NCI-H1436 treated with DMSO at 0.1 percent for 48 hours (cell line): ENCODE measurements at places on chromosomes 1 and 21.

DNA sequence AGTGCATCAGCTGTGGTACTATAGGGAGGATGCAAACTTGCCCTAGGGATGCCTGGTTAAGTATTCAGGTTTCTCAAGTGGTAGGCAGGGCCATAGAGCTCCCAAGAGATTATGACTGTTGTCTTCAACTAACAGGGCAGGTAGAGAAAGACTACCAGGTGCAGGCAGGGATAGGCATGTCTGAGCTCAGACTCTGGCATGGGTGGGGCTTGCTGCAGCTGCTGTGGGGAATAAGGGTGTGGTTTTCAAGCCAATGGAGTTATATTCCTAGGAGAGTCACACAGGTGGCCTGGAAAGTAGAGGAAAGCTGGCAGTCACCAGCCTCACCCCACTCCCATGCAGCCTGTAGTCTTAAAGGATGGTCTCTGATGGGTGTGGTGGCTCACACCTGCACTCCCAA, 673.4 kb upstream of the ADGRL4 start:
- DNase-seq: no peak

DNA sequence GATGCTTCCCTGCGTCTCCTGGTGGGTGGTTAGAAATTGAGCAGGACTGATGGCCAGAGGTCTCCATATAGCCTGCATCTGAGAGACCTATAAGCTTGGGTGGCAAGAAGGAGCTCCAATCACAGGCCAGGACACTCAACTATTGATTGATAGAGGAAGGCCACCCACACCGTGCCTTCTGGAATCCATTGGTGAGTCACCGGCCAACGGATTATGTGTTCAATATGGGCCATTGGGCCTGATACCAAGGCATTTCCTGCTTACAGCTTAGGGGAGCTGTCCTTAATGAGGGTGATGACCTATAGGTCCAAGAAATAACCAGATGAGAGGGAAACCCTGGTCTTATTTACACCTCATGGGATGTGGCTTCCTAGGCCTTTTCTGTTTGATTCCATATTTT, 115.1 kb downstream of the PLPP3 start:
- DNase-seq: no peak

- no peak for DNase-seq
Measured at GRCh38 chr1:181152892-181153633, 64.6 kb downstream of the IER5 start.

DNA sequence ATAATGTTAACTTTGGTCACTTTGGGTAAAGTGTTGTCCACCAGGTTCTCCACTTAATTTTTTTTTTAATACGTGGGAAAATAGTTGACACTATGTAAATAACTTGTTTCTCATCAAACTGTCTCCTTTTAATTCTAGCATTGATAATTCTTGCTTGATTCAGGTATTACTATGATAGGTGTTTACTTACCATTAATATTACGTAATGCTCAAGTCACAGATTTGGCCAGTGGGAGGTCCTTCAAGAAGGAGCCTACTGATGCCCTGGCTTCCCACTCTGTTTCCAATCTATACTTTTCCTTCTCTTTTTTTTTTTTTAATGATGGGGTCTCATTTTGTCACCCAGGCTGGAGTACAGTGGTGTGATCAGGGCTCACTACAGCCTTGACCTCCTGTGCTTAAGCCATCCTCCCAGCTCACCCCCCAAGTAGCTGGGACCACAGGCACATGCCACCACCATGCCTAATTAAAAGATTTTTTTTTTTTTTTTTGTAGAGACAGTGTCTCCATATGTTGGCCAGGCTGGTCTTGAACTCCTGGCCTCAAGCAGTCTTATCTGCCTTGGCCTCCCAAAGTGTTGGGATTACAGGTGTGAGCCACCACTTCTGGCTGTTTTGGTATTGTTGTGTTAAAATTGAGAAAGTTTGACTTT, 29.9 kb downstream of the YTHDF2 start:
- DNase-seq: no peak

DNA sequence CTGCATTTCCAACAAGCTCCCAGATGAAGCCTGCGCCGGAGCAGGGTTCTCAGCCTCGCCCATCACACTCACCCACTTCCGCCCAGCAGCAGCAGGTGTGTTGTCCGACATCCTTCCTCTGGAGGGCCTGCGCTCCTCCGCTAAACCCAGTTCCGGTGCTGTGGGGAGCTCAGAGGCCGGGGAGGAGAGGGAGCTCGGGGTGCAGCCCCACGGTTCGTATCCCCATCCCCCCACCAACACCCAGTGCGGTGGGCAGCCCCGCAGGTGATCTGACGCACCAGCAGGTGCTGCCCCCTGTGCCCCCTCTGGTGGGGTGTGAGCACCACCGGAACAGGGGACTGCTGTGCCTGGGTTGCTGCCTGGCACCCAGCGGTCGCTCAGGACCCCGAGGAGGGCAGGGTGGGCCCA, 3.4 kb upstream of the PEX10 start:
- no peak for DNase-seq
